ENCODE measurements at places on chromosomes 2 and 18. TPM values are rescaled to one million over a fixed set of nuclear protein-coding genes. Genes with fewer than 3 reads are reported as not detected.

DNA sequence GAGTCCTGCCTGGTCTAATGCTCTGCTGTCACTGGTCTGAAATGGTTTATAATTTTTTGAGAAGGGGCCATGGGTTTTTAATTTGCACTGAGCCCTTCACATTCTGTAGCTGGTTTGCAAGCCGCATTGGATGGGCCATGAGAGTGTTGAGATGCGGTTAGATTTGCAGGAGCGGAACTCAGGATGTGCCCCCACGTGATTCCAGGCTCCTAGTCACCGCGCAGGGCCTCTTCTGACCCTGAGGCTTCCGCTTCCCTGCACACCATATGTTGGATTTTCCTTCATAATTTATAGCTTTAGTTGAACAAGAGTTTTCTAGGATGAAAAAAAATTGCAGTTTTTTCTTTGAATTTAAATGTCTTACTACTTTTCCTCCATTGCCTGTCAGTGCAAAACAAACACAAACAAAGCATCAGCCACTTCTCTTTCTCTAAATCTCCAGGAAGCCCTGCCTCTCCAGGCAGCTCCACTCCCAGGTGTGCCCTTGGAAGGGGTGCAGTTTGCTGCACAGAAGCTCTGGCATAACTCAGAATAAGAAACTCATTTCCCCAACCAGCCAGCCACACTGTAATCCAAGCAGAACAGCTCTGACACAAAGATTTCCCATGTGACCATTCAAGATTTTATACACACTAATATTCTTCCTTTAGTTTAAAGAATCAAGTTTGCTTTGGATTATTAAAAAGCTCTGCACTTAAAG is 18.4 kb upstream of the TPO start:
- H3K27me3 ChIP-seq, result no peaks in the 10 kb centered on the region
- H3K4me1 ChIP-seq, result no peaks in the 10 kb centered on the region
- H3K4me3 ChIP-seq, result no peak overlapping the region
- no peak overlapping the region for H3K27ac ChIP-seq

DNA sequence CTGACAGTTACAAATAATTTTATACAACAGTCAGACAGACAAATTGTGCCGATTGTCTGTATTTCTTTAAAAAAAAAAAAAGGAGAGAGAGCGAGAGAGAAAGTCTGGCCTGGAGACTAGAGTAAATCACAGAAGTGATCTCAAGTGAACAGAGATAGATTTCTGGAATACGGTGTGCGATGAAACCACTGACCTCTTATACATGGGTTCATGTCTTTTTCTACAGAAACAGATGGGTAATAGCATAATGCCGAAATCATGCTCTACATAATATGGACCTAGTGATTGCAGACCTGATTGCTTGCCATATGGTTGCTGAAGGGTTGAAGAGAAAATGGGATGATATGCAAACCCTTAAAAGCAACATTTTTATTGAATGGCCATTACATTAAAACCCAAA is 403.3 kb upstream of the FANCL start:
- no peak overlapping the region for H3K27ac ChIP-seq
- no peaks in the 10 kb centered on the region for H3K27me3 ChIP-seq
- H3K4me1 ChIP-seq, result no peaks in the 10 kb centered on the region
- no peak overlapping the region for H3K4me3 ChIP-seq

DNA sequence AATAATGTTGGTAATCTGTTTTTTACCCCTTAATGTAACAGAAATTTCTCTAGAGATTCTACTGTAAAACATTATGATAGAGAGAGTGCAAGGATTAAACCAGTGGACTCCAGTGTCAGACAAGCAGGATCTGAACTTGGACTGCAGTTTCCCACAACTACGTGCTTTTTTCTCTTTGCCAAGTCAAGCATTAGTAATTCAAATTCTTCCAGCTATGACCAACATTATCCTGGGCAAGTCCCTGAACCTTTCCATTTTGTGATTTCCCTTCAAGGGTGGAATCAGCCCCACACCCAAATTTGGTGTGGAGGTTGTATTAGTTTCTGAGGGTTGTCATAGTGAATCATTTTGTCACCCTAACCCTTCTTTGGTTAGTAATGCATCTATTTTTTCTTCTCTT is 482.0 kb downstream of the ZNF516 start:
- no peaks in the 10 kb centered on the region for H3K27me3 ChIP-seq
- no peak overlapping the region for H3K27ac ChIP-seq
- DNase-seq, result no peak

DNA sequence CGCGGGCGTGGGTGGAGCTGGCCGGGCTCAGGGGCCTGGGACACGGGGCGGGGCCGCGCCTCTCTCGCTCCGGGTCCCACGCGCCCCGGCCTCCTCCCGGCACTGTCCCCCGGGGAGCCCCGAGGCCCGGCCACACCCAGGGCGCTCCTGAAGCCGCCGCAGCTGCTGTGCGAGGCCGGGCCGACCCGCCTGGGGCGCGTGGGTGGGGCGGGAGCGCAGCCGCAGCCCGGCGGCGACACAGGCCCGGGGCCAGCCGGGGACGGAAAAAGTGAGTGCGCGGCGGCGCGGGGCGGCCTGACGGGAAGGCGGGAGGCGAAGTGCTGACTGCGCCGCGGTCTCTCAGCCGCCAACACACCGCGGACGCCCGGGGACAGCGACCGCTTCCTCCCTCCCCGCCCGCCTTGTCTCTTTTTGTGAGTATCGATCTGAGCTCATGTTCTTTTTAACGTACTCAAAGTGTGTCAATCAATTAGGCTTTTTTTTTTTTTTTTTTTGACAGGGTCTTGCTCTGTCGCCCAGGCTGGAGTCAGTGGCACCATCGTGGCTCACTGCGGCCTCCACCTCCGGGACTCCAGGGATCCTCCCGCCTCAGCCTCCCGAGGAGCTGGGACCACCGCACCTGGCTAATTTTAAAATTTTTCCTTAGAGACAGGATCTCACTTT is 14.5 kb downstream of the PDCD1 start:
- peak; percentile 82 for DNase-seq
- H3K27ac ChIP-seq, result peak overlapping the region; percentile 88
- no peaks in the 10 kb centered on the region for H3K27me3 ChIP-seq
- H3K36me3 ChIP-seq, result no peaks in the 10 kb centered on the region
- H3K4me1 ChIP-seq, result peaks cover 26% of the 10 kb centered on the region

DNA sequence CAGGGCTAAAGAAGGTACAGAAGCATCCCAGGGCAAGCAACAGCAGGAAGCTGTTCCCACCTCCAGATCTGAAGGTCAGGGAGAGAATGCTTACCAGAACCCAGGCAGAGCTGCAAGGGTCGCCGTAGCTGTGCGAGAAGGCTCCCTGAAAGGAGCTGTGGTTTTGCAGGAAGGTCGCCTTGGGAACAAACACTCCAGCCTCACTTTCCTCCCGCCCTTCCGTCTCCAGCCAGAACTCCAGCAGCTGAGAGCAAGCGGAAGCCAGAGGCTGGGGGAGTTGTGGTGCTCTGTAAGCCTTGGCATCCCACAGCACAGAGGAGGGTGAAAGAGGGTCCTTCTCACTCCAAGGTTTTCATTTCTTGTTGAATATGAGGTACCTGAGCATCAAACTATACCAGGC is 18.3 kb upstream of the ICOS start:
- H3K4me1 ChIP-seq, result no peaks in the 10 kb centered on the region
- H3K27me3 ChIP-seq, result no peaks in the 10 kb centered on the region
- no peak overlapping the region for H3K4me3 ChIP-seq

- DNase-seq, result no peak
- H3K27ac ChIP-seq, result peak overlapping the region; percentile 61
- no peak overlapping the region for H3K4me3 ChIP-seq
- no peaks in the 10 kb centered on the region for H3K27me3 ChIP-seq
- peaks cover 48% of the 10 kb centered on the region for H3K4me1 ChIP-seq
These were observed 91.6 kb downstream of the ACKR3 start for GRCh38 chr2:236661061-236661761.

DNA sequence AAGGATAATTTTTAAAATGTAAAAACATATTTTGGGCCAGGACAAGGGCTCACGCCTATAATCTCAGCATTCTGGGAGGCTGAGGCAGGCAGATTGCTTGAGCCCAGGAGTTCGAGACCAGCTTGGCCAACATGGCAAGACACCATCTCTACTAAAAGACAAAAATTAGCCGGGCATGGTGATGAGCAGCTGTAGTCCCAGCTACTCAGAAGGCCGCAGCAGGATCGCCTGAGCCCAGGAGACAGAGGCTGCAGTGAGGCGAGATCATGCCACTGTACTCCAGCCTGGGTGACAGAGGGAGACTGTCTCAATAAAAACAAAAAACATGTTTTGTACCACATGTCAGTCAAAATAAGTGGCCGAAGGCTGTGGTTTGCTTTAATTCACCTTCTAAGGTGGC is 122.5 kb downstream of the HDAC4 start:
- no peak overlapping the region for H3K27ac ChIP-seq
- no peaks in the 10 kb centered on the region for H3K36me3 ChIP-seq
- H3K4me1 ChIP-seq, result peaks cover 47% of the 10 kb centered on the region
- no peaks in the 10 kb centered on the region for H3K27me3 ChIP-seq
- DNase-seq, result no peak

DNA sequence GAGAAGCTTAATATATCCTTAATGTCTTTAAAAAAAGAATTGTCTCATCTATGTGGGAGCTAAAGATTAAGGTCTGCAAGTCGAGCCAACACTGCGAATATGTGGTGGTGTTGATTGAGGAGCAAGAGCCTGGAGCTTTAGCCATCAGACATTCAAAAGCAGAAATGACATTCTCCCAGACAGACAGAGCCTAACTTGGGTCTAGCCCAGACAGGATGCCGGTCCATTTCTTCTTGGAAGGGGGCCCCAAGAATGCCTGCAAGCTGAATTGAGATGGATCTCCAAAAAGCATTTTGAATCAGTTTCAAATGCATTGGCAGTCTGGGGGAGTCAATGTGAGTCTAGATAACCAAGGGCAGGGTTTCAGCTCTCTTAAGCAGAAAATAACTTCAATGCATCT is 30.1 kb upstream of the EML4 start:
- peak overlapping the region; percentile 57 for H3K27ac ChIP-seq
- peaks cover 70% of the 10 kb centered on the region for H3K4me1 ChIP-seq
- no peaks in the 10 kb centered on the region for H3K36me3 ChIP-seq
- no peak overlapping the region for H3K4me3 ChIP-seq
- DNase-seq, result no peak
- H3K27me3 ChIP-seq, result no peaks in the 10 kb centered on the region

DNA sequence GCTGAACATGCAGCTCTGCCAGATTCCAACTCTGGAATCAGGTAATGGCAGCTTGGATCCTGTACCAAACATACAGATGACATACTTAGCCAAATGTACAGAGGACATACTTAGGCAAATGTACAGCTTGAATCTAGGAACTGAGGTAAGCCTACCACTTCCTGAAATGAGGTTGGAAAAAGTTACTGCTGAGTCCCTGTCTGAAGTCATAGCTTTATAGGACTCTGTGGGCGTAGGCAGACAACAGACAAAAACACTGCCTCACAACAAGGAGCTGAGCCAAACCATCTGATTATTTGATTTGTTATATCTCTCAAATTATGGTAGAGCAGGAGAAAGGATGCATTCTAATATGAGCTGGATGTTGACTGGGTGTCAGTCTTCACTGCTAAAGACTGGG is 290.2 kb upstream of the TCF4 start:
- no peaks in the 10 kb centered on the region for H3K36me3 ChIP-seq
- peaks cover 10% of the 10 kb centered on the region for H3K4me1 ChIP-seq
- no peak for DNase-seq

- no peak overlapping the region for H3K27ac ChIP-seq
- no peaks in the 10 kb centered on the region for H3K36me3 ChIP-seq
- H3K4me1 ChIP-seq, result peaks cover 19% of the 10 kb centered on the region
- H3K27me3 ChIP-seq, result no peaks in the 10 kb centered on the region
- no peak for DNase-seq
These were observed 58.7 kb downstream of the MAPRE2 start for GRCh38 chr18:35099911-35100310.

DNA sequence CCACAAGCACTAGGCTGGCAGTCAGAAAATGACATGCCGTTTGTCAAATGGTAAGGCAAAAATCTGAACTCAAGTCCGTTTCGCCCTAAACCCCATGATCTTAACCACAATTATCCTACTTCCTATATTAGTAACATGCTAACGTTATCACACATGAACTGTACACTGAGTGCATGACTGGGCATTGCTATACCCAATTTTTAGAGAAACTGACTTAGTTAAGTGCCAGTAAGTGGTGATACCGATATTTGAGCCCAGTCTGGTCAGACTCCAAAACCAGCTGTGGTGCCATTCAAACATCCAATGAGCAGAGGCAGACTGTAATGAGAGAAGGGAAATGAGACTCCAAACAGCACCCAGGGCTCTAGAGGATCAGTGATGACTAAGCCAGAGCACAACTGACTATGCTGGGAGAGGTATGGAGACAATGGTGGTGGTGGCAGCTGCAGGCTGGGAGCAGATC is 311.7 kb upstream of the PKDCC start:
- peaks cover 13% of the 10 kb centered on the region for H3K4me1 ChIP-seq
- H3K27me3 ChIP-seq, result no peaks in the 10 kb centered on the region
- no peak overlapping the region for H3K4me3 ChIP-seq
- DNase-seq, result no peak
- H3K27ac ChIP-seq, result no peak overlapping the region

DNA sequence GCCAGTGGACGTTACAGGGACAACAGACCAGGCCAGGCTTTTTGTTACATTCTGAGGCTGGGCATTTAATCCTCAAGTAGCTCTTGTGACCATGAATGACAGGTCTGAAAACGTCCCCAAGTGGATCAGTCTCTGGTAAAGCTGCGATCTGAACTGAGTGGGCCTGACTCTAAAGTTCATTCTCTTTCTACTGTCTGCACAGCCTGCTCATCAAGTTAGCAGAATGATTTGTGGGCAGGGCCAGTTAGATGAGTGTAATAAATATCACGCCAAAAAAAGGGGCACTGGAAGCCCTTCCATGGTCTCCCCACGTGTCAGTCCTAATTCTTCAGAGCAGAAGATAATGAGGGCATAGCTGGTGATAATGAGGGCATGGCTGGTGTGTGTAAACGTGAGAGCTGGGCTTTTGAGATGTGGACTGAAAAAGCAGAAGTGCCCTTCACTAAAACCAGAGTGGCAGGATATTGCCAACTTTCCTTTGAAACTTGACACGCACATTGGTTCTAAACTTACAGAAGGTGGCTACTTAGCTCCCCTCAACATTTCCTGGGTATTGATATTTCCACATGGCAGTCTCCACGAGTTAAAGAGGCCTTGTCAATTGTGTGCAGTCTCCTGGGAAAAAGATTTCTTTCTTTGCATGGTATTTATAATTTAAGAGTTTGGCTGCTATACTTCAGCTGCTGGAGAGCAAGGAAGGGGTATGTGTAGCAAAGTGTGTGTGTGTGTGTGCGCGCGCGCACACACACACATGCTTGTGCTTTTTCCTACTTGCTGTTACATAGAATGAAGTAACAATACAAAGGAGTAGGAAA is 72.7 kb upstream of the LYPD6B start:
- no peak overlapping the region for H3K27ac ChIP-seq
- DNase-seq, result no peak
- H3K4me1 ChIP-seq, result no peaks in the 10 kb centered on the region
- H3K4me3 ChIP-seq, result no peak overlapping the region
- no peaks in the 10 kb centered on the region for H3K36me3 ChIP-seq

GRCh38 chr2:205721057-205721449 is 38.8 kb downstream of the NRP2 start:
- no peaks in the 10 kb centered on the region for H3K27me3 ChIP-seq
- no peak overlapping the region for H3K27ac ChIP-seq
- no peaks in the 10 kb centered on the region for H3K4me1 ChIP-seq
- H3K36me3 ChIP-seq, result peaks cover 6% of the 10 kb centered on the region

PSTPIP2 gene
- 1.2 TPM for total RNA-seq

NT5DC4 gene
- total RNA-seq, result not detected

SLC19A3 gene
- total RNA-seq, result 0.68 TPM

UGT1A1 gene
- not detected for total RNA-seq

ALK gene
- 0.24 TPM for total RNA-seq

ST6GAL2 gene
- 0.20 TPM for total RNA-seq

CCDC68 gene
- total RNA-seq, result 2.2 TPM

SLC30A3 gene
- total RNA-seq, result 7.8 TPM

TRPM8 gene
- total RNA-seq, result not detected

CXCR2 gene
- 0.77 TPM for total RNA-seq

CREG2 gene
- total RNA-seq, result not detected

Data from heart right ventricle (tissue), 16 donors.